ENCODE measurements at places on chromosomes 7 and 10.

DNA sequence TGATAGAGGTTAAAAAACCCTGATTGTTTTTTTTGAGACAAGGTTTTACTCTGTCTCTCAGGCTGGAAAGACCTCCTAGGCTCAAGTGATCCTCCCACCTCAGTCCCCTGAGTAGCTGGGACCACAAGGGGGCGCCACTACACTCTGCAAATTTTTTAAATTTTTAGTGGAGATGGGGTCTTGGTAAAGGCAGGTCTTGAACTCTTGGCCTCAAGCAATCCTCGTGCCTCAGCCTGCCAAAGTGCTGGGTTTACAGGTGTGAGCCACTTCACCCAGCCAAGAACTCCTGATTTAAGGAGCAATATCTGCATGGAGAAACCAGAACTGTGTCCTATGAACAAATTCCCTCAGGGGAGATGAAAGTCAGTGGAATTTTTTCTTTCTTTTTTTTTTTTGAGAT, 7.3 kb upstream of the KLHDC10 start:
- peak; percentile 71 for DNase-seq

DNA sequence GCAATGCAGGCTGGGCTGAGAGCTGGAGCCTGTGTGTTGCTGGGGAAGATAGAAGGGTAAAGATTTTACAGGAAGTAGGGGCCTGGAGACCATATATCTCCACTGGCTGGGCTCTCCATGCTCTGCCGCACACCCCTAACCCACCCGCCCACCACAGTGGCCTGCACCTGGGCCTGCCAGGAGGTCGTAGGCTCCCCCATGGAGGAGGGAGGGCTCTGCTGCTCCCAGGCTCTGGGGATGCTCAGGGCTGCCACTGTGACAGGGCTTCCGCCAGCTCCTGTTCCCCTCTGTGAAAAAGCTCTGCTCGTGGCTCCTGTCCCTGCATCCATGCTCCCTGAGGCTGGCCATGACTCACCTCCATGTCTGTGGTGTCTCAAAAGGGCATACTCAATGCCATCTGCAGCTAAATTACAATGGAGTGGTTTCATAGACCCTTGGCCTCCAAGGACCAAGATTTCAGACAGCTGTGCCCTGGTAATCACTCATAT, 106.0 kb downstream of the CXCL12 start:
- no peak for DNase-seq

- no peak for DNase-seq
Observed at GRCh38 chr7:111527545-111527944, 34.7 kb downstream of the IMMP2L start.

DNA sequence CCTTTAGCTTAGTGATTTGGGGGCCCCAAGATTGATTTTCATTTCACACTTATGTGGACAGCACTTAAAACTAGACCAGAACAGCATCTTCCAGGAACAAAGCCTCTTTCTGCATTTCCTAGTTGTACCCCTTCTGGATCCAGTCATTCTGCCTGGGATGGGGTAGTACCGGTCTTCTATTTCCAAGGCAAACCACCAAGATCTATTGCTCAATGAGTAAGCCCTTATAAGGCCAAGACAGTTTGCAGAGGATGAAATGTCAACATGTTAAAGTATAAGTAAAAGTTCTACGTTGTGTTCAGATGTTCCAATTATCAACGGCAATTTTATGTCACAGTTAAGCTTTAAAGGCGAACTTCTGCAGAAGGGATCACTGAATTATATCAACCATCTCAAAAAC, 106.9 kb upstream of the ZNF746 start:
- no peak for DNase-seq

- DNase-seq: no peak
Observed at GRCh38 chr10:49115015-49115795, at the start of gene VSTM4. Gene VSTM4, minus strand, starts transcription at chr10:49115522. Its CDS starts 37 bp downstream, at chr10:49115485.

- no peak for DNase-seq
Observed at GRCh38 chr10:84397735-84398144, 69.4 kb downstream of the CCSER2 start.

GRCh38 chr10:124849111-124849773, 47.6 kb downstream of the ABRAXAS2 start:
- DNase-seq: no peak

- DNase-seq: no peak
Observed at GRCh38 chr7:131737746-131738465, 181.5 kb upstream of the PODXL start.

- no peak for DNase-seq
Observed at GRCh38 chr7:5549096-5549763, 125.6 kb upstream of the TNRC18 start.

DNA sequence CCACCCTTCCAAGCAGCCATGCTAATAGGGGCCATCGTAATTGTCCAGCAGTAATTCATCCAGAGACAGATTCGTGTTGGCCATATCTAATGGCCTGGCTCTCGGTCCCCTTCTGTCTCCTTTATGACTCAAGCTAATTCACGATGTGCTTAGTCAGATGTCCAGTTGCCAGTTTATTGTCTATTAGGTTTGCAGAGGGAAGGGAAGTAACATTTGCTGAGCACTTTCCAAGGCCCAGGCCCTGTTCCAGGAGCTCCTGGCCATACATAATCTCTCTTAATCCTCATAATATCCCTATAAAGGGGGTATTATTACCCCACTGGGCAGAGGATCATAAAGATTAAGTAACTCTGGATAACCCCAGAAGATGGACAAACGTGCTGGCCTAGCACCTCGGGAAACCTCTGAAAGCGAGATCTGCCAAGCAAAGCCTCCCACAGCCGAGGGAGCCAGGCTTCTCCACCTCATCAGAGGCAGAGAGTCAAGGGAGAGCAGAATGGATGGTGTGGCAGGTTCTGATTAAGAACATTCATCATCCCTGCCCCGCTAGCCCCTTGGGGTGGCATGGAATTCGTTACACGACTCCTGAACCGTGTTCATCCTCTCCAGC, 153.7 kb downstream of the PLXNA4 start:
- no peak for DNase-seq

GRCh38 chr7:35021445-35021844, 15.8 kb downstream of the DPY19L1 start:
- no peak for DNase-seq

DNA sequence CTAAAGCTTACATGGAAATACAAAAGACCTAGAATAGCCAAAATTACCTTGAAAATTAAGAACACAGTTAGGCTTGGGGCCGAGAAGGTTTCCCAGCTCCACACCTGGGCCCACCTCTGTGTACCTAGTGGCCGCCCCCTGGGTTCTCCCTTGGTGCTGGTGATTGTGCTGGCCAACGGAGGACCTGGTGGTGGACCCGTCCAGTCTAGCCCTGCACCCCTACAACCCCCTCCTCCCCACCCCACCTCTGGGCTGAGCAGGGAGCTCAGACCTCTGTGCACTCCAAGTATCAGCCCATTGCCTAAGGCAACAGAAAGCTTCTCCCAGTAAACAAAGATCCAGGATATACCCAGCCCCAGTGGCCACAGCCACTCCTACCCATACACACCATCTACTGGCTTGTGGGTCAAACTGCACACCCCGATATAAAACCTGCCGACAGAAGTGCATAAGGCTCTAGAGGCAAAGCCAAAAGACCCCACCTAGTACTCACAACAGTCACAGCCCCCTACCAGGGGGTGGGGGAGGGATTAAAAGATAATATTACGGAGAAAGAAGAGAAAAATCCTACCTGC, 105.0 kb upstream of the DIP2C start:
- no peak for DNase-seq

DNA sequence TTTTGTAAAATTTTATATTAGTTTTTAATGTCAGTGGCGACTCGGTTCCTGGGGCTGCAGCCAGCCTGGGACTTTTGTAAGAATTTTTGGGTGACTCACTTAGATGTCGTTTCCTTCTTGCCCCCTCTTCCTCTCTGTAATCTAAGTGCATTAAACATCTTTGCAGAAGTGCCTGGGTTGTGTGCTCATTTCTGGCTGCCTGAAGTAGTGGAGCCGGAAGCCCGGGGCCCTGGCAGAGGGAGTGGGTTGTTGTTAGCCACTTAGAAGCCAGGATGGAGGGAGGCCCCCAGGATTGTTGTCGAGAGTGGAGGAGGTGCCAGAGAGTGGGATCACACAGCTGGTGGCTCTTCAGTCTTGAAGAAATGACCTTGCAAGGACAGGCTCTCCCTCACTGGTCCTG, 11.0 kb upstream of the TRIM8 start:
- no peak for DNase-seq

GRCh38 chr7:21336743-21337142, 91.1 kb upstream of the SP4 start:
- DNase-seq: no peak

DNA sequence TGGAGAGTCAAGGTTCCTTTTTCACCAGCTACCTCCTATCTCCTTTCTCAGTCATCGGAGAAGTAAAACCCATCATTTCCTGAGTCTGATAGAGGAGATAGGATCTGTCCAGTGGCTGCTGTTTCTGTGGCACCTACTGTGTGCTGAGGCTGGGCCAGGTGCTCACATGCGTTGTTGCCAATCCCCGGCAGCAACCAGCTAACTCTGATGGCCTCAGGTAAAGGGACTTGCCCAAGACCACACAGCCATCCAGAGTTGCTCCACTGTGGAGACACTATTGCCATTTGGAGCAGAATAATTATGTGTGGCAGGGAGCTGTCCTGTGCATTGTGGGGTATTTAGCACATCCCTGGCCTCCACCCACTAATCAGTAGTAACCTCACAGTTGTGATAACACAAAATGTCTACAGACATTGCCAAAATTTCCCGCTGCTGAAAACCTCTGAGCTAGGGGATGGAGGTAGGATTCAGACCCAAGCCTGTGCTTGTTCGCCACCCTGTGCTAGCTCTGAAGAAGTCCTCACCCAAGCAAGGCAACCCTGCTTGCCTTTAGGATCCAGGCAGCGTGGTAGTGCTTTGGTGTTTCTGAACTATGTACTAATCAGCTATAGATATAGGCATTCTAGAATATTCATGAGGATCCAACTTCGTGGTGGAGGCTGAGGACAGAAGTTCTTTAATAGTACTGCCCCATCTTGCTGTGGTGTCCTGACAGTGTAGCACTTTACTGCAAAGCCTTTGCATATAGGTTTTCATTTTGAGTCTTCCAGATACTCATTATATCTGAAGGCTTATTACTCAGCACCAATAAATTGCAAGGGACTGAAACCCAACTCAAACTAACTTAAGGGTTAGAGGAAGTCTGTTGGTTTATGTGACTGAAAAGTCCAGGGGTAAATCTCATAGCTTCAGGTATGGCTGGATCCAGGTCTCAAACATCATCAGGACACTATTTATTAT, 164.6 kb downstream of the GRK5 start:
- no peak for DNase-seq

DNA sequence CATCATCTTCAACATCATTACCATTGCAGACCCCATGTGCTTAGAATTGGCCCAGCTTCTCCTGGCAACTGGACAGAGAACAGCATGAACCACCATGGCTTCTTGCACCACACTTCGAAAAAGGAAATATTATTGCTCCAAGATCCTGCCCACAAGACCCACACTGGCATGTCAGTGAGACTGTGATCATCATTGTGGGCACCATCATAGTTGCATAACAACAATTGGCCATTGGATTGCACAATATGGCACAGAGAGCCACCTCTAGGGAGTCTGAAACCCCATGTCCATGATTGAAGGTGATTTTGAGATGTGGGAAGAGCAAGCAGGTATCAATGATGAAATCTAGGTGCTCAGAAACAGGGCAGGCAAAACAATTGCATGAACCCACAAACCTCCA, 918.9 kb downstream of the GRID1 start:
- DNase-seq: no peak

- DNase-seq: no peak
Observed at GRCh38 chr10:132302421-132303310, 5.1 kb downstream of the STK32C start.

- DNase-seq: no peak
Observed at GRCh38 chr7:128783143-128783861, 7.7 kb upstream of the OPN1SW start.

- DNase-seq: no peak
Observed at GRCh38 chr10:17980846-17981565, 29.3 kb downstream of the SLC39A12 start.

DNA sequence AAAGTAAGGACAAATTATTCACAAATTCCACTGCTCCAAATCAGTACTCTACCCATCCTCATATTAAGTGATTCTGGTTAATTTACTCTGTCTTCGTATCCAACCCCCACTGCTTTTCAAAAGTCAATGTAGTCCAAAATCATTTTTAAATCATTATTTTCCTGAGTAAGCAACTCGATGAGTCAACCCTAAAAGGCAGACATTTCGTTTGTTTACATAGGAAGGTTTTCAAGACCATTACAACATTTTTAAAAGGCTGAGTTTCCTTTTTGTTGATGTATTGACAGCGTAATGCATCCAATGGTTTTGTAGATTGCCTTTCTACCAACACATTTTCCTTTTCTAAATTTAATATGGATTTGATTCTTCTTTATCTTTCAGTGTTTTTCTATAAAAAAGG, 523.0 kb upstream of the ANKRD30A start:
- DNase-seq: no peak

GRCh38 chr10:69801434-69802315, at the start of gene COL13A1:
Gene COL13A1, plus strand, starts transcription at chr10:69801906. Its CDS starts 518 bp downstream, at chr10:69802424.
- DNase-seq: no peak

DNA sequence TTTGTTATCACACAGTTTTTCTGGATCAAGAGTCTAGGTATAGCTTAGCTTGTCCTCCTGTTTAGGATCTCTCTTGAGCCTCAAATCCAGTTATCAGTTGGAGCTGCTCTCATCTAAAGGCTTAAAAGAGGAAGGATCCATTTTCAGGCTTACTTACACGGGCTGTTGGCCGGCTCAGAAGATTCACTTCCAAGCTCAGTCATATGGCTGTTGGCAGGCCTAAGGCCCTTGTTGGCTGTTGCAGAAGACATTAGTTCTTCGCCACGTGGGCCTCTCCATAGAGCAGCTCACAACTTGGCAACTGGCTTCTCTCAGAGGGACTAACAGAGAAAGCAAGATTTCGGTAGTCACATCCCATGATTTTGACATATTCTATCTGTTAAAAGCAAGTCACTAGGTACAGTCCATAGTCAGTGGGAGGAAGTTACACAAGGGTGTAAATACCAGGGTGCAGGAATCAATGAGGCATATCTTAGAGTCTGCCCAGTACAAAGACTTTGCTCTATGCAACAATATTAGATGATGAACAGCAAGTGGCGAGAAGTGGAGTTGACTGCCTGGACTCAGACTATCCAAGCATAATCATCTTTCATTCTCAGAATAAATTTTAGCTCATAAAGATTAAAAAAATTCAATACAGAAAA, 280.1 kb upstream of the MBL2 start:
- DNase-seq: no peak

GRCh38 chr10:78049851-78050250, 16.2 kb downstream of the RPS24 start:
- no peak for DNase-seq

Data from activated CD4-positive, alpha-beta T cell treated with anti-CD3 and anti-CD28 coated beads, Interleukin-2, amount 50 U/mL, for 1 hour (primary cell).